ENCODE measurements at places on chromosomes 2 and 18. TPM values are rescaled to one million over a fixed set of nuclear protein-coding genes. Genes with fewer than 3 reads are reported as not detected.

- DNase-seq: no peak
Measured at GRCh38 chr2:54605836-54606235, 117.6 kb upstream of the EML6 start.

- no peak for DNase-seq
Measured at GRCh38 chr2:189474526-189474925, 33.3 kb downstream of the WDR75 start.

DNA sequence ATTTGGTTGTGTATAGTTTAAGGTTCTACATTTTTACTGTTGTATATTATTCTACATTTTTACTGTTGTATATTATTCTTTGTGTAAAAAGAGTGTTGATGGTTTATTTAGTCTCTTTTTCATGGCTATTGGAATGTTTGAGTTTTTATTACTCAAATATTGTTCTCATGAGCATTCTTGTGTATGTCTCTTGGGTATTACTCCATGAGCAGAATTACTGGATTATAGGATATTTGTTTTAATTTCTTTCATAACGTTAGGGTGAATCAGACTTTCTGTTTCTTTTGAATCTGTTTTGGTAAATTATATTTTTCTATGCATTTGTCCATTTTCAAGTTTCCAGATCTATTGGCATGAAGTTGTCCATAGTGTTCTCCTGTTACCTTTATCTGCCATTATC, 111.6 kb downstream of the DYNAP start:
- DNase-seq: no peak

Gene LIMS4
- total RNA-seq: 4.9 TPM
